Natural killer cell (primary cell): ENCODE measurements at places on chromosomes 1 and 21. TPM values are rescaled to one million over a fixed set of nuclear protein-coding genes. Genes with fewer than 3 reads are reported as not detected.
A peak's percentile ranks its signal among the peaks of the same experiment; 100 is the strongest.

SH2D1B gene
- 133 TPM for total RNA-seq

ARHGEF16 gene
- not detected for total RNA-seq

MAP1LC3C gene
- total RNA-seq: not detected

CDCA8 gene
- total RNA-seq: 2.2 TPM

ATAD3C gene
- 1.5 TPM for total RNA-seq

OR2G6 gene
- not detected for total RNA-seq

FCRL5 gene
- total RNA-seq: 3.6 TPM

MCOLN3 gene
- total RNA-seq: not detected

PM20D1 gene
- total RNA-seq: 1.6 TPM

OLFML3 gene
- total RNA-seq: not detected

CYP4A22 gene
- total RNA-seq: not detected

RHEX gene
- 21.3 TPM for total RNA-seq

HAPLN2 gene
- not detected for total RNA-seq

RIT1 gene
- total RNA-seq: 79.2 TPM

IKBKE gene
- total RNA-seq: 34.6 TPM

ZNF593OS gene
- total RNA-seq: not detected

RGSL1 gene
- not detected for total RNA-seq

GRCh38 chr1:217079584-217079983 is 356.4 kb upstream of the ESRRG start:
- no peak for DNase-seq

DNA sequence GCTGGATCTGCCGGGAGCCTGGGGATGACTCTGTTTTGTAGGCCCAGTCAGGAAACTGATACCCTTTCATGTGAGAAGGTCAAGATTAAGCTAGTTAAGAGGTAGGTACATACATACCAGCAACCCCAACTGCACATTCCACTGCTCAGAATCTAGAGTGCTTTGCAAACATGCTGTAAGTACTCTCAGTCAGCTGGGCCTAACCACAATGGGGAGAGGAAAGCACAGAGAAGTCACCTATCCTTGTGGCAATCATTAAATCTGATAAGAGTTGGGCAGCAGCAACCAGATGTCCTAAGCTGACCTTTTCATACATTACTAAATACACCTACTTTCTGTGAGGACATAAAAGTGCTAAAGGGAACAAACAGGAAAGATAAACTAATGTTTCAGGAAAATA is 2.5 kb downstream of the ETV3 start:
- no peak for DNase-seq

GRCh38 chr1:93679546-93679945 is 2.1 kb downstream of the BCAR3 start:
- no peak for DNase-seq

GRCh38 chr1:82446236-82446635 is 645.5 kb downstream of the ADGRL2 start:
- DNase-seq: no peak

DNA sequence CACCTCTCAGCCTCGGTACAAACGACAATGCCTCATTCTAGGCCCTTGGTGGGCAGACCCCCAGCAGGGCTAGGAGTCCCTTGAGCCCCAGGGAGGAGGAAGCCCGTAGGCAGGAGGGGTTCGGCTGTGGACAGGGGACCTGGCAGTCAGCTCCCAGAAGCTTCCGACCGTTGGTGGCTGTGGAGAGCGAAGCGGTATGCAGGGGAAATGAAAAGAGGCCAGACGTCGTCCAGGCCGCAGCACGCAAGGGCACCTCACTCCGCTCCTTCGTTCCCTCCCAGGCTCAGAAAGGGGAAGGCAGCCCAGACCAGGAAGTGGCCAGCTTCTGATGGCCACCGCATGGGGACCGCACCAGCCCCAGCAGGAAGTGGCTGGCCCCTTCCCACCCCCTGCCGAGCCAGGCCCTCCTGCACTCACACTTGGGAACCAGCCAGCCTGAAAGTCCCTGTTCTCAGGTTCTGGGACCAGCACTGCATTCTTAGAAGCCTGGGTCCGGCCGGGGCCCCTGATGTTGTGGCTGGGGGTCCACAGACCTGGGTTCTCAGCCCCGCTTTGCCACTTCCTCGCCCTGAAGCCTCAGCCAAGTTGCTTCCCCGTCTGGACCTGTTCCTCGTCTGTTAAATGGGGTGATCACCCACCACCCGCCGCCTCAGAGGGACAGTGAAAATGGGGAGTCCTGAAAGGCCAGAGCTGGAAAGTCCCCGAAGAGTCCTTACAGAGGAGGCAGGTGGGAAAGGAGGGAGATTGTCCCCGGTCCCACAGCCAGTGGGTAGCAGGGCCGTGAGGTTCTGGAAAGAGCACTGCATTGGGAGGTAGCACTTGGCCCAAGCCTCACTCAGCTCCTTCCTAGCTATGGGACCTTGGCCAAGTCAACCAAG is 104.0 kb upstream of the RUNX3 start:
- DNase-seq: peak; percentile 64

DNA sequence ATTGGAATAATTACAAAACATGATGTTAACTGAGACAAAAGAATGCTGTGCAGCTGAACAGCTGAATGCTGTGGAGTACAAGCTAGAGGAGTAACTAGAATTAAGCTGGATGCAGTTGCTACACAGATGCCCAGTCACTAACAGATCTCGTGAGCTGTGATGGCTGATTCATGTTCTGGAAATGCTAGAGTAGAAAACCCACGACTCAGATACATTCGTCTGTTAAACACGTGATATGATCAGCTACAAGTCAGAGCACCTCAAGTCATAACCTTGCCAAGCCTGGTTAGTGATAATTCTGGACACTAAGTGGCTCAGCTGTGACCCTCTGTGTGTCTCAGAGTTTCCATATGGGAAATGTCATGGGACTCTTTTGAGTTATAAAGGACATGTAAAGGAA is 89.7 kb upstream of the ESRRG start:
- DNase-seq: no peak

- peak; percentile 21 for DNase-seq
Measured at GRCh38 chr1:54200519-54200997, 591 bp downstream of the MRPL37 start.

GRCh38 chr1:8473121-8473875 is 155.4 kb downstream of the SLC45A1 start:
- peak; percentile 21 for DNase-seq

- no peak for DNase-seq
Measured at GRCh38 chr21:45891388-45892155, 90.0 kb upstream of the COL6A1 start.

DNA sequence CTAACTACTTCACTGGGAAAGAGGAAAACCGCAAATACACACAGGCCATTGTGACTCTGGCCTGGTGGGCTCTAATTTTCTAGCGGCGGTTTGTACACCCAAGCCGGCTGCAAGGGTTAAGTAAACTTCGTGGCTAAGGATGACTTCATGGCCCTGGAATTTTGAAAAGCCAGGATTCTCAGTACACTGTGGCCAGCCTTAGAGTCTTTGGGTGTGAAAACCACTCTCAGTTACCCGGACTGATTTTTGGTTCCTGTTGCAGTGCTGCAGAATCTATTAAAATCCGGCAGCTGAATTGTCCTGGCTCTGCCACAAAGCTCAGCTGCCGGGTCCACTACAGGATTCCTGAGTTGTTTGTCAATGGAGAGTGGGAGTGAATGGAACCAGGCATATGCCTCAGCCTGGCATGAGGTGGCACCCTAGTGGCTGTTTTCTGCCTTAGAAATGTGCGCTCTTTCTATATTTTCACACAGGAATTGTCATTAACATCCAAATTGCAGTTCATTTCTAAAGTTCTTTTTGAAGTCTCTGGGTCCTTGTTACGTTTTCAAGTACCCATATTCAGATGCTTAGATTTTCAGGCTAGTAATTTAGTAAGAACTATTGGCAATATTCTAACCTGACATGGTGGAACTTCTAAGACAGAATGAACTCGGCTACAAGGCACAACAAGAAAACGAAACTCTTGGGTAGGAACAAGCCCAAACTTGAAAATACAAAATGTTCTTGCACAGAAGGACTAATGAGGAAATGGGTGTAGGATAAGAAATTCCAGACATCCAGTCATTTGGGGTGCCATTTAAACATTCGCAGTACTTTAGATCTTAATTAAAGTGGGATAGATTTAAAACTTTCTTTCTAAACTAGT is 255.9 kb downstream of the NFIA start:
- DNase-seq: no peak

GRCh38 chr21:17859661-17860060 is 40.5 kb upstream of the C21orf91 start:
- no peak for DNase-seq

DNA sequence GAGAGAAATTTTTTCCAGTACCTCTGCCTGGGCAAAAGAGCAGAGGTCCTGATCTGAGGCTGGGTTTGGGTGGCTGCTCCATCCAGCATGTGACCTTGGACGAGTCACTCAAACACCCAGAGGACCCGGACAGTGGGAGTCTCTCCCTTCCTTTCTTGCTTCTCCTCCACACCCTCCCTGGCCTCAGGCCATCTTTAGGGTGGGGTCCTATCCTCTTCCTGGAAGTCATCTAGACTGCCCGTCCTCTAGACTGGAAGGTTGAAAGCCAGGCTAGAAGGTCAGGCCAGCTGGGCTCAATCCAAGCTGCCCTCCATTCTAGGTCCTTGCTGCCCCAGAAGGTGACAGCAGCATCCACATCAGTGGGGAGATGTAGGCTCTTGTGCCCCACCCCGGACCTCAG is 599.5 kb downstream of the MATN1 start:
- no peak for DNase-seq

DNA sequence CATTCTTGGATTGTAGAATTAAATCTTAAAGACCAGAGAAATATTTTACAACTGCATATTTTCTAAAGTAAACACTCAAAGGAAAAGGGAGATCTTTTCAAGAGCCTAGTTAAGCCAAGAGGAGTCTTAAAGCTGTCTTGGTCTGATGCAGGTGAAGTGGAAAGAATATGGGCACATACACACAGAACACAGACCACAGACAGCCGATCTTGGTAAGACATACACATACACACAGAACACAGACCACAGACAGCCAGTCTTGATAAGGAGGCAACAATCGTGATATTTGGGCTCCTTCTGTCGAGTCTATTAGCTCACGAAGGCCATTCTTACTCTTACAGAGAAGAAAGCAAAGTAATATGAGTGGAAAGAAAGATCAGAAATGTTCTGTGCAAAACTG is 1153.9 kb upstream of the TMPRSS15 start:
- no peak for DNase-seq

DNA sequence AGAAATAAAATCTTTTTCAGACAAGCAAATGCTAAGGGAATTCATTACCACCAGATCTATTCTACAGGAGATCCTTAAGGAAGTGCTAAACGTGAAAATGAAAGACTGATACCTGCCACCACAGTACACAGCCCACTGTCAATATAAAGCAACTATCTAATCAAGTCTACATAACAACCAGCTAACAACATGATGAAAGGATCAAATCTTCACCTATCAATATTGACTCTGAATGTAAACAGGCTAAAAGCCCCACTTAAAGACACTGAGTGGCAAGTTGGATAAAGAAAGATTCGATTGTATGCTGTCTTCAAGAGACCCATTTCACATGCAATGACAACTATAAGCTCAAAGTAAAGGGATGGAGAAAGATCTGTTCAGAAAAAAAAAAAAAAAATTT is 492.4 kb downstream of the COL11A1 start:
- DNase-seq: no peak

GRCh38 chr21:36166705-36167104 is 10.1 kb downstream of the DOP1B start:
- DNase-seq: no peak

GRCh38 chr1:34904236-34905097 is 25.0 kb downstream of the DLGAP3 start:
- no peak for DNase-seq

DNA sequence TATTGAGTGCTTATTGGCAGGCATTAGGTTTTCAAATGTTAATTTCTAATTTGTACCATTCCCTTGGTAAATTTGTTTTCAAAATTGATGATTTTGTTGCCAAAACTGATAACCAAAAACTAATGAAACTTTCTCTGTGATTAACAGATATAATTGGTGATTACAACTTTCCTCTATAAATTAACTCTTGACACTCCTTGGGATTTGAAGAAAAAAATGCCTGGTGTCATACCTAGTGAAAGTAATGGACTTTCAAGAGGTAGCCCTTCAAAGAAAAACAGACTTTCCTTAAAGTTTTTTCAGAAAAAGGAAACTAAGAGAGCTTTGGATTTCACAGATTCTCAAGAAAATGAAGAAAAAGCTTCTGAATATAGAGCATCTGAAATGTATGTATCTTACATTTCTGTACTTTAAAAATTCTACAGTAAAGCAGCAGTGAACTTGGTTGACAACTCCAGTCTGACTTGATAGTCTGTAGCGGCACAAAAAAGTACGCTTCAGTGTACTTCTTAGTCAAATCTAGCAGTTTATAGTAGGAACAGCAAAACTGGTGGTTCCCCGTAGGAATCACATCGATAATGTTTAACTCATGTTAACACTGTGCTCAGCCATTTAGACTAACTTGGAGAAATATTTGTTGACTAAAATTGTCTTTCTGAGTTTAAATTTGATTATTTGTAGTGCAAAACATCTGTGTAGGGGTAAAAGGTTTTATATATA is 3.0 kb downstream of the USP1 start:
- DNase-seq: peak; percentile 35

DNA sequence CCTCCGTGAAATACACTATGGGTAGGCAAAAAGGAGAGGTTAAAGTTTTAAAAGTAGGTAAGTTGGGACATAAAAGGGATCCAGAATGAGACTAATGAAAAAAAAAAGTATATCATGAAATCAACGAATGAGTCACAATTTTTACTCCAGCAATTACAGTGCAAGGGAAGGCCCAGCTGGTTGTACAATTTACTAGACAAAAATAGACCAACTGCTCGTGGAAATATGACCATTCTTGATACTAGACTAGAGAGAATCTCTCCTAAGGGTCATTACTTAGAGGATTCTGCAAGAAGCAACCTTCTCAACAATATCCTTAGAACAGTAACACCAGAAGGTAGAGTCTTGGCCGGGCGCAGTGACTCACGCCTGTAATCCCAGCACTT is 55.1 kb upstream of the EFHD2 start:
- no peak for DNase-seq

- DNase-seq: peak; percentile 20
Measured at GRCh38 chr1:184036517-184036949, 995 bp downstream of the COLGALT2 start.

- DNase-seq: no peak
Measured at GRCh38 chr1:208731981-208732821, 488.0 kb upstream of the PLXNA2 start.

- DNase-seq: no peak
Measured at GRCh38 chr1:82073071-82073470, 272.3 kb downstream of the ADGRL2 start.

DNA sequence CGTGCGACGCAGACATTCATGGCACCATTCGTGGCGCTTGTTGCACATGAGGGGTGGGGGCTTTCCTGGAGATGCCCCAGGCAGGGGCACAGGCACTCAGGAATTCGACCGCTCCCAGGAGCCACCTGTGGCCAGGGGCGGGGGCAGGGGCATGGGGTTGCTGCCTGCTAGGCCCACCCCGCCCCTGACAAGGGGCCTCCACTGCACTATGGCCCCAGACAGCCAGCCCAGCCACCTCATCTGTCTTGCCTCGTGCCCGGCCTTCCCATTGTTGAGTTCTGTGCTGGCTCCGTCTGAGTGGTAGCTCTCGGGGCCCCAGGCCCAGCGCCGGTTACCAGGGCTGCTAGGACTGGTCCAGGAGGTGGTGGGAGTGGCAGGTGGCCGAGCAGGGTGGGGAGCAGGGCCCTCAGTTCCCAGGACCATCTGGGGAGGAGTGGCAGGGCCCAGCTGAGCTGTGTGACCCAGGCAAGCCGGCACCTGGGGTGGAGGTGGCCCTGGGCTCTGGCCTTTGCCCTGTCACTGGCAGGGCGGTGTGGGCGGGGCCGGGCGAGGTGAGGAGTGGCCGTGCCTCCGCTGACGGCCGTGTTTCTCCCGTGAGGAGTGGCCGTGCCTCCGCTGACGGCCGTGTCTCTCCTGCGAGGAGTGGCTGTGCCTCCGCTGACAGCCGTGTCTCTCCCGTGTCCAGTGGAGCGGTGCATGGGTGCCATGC is 1.9 kb downstream of the PLCH2 start:
- DNase-seq: no peak
